NCI-H510A treated with DMSO at 0.1 percent for 48 hours (cell line): ENCODE measurements at places on chromosomes 5 and 9.

DNA sequence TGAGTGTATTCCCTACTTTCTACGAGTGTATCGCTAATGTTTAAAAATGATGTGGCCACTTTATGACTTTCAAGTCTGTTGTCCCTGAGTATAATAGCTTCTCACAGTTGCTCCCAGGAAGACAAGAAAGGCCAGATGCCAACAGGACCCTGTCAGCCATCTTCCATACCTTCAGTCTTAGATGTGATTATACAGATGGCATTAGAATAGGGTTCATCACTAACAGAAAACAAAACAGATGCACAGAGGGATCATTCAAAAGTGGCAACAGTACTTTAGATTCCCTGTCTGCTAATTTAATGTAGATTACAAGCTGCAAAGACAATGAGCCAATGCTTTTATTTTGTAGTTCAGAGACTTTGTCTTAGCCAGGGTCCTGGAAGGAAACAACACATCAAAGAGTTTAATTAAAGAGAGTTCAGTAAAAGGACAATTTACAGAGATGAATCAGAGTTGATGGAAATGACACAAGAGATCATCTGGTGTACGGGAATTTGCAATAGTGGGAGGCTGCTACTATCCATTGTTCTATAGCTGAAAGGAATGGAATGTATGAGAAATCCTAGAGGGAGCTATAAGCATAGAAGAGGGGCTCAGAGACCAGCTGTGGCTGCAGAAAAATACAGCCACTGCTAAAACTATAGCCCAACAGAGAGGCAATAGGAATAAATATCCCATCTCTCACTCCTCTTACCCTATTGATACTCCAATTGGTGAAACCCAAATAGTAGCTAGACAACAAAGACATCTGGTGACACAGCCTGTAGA lies 393.7 kb upstream of the SMC2 start:
- DNase-seq = no peak

GRCh38 chr9:127116957-127117356 lies 5.5 kb downstream of the ANGPTL2 start:
- no peak for DNase-seq

- peak; percentile 70 for DNase-seq
Observed at GRCh38 chr9:71806901-71807307, 38.6 kb upstream of the CEMIP2 start.

- DNase-seq = no peak
Observed at GRCh38 chr9:17045381-17045940, 89.4 kb upstream of the CNTLN start.

- DNase-seq = no peak
Observed at GRCh38 chr5:27472871-27473270, 434.5 kb upstream of the CDH9 start.

DNA sequence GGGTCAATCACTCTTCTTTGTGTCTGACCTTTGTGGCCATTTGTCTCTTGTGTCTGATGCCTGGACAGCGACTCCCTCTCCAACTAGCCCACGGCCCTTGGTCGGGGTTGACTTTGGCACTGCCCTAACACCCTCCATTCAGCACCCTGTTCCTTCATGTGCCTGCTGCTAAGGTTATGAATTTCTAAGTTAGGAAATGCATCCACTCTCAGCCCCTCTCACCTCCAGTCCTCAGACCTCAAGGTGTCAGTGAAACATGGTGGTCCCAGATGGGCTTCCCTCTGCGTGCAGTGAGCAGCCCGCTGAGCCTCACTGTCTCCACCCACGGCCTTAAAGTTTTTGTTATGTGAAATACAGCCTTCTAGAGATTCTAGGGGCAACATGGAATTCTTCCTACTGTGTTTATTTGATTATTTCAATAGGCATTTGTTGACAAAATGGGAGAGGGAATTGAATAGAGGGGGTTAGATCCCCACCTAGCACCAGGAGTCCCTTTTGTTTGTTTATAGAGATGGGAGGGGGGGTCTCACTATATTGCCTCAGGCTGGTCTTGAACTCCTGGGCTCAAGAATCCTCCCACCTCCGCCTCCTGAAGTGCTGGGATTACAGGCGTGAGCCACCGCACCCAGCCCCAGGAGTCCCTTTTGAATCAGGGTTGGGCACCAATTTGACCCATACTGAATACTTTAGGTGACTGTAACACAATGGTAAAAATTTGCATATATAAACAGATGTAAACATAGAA lies 1.6 kb upstream of the GLIPR2 start:
- DNase-seq = no peak

DNA sequence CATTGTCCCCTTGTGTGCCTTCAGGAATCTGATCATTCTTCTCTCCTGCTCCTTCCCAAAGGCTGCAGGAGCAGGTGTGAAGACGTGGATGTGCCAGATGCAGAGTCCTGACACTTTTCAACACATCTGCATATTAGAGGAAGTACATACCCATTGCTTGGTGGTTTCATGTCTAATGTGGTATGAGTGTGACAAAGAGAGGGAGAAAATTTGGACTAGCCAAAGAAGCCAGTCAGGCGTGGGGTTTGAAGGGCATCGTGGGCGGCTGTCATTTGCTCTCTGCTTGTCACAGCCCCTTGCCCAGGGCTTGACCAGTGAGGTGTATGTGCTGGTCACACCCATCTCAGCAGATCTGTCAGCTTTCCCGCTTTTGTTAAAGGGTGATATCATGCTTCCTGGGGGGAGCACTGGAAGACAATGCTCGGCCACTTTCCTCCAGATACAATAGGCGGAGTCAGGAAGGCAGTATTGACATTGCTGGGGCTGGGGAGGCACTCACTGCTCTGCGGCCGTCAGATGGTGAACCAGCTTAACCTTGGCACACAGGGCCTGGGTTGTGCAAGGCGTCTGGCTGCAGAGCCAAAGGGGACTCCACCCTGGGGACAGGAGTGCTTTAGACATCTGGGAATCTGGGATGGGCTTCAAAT lies 8.6 kb downstream of the TEK start:
- peak; percentile 21 for DNase-seq

DNA sequence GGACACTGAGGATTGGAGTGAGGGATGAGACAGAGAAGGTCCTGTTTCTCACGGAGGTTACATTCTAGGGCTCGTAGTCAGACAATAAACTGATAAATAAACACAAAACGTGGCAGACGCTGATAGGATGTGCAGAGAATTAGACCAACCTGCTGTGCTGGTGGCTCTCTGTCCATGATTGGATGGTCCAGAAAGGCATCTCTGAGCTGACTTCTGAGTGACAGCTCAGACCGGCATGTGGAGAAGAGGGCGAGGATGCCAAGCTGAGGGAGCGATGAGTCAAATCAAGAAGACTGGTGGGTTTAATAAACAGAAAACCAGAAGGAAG lies 132.3 kb upstream of the TAF11L2 start:
- DNase-seq = no peak

- no peak for DNase-seq
Observed at GRCh38 chr5:31107091-31107518, 86.4 kb upstream of the CDH6 start.

DNA sequence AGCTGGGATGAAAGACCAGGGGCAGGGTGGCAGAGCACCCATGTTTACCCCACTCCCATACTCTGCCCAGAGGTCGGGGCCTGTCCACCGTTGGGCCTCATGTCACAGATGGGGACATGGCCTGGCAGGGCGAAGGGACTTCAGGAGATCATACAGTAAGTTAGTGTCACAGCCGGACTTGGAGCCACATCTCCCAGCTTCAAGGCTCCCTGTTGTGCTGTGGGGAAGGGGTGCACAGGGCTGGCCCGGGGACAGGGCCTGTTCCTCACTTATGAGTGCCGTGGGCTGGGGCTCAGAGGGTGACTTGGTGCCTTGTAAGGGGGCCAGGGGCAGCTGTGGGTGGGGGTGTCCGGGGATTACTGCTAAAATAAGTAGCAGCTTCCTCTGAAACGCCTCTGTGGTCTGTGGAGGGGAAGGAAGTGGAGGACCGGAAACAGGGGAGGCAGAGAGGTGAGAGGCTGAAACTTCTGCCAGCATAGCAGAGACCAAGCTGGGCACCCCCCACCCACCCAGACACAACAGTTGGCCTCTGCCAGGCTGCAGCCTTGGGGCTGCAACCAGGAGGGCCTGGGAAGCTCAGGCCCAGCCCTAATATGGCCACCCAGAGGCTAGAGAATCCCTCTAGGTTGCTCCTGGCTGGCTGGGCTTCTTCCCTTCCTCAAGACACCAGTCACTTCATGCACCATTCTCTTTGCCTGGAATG lies 41.1 kb upstream of the NEK6 start:
- no peak for DNase-seq

DNA sequence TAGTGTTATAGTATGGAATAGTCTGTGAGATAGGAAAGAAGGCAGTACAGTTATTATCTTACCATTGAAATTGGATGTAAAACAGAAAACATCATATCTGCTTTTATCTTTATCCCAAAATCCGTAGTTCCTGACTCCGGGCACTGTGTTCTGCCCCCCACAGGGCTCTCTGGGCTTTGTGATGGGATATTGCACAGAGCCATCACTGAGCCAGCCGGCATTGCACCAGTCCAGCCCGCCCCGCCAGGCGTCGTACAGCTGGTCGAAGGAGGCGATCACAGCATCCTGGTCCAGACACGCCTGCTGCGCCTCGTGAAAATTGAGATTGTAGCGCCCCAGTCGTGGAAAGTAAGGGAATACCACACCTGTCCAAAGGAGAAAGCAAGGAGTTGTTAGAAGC lies 76.4 kb downstream of the HAPLN1 start:
- DNase-seq = no peak

GRCh38 chr9:76866689-76867088 lies 39.2 kb downstream of the PRUNE2 start:
- DNase-seq = peak; percentile 17

DNA sequence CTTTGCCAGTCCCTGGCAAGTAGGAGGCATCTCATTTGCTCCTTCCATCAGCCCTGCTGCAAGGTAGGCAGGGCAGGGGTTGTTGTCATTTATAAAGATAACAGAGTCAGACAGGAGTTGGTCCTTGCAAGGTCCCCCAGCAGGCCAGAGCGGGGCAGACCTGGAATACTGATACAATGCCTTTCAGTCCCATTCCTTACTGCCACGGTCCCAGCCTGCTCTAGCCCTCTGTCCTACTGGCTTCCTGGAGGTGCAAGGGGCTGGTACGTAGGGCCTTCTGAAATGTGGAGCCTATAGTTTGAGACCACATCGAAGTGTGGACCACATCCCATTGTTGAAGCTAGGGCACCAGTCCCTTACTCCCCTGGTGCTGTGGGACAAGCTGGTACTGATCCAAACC lies 42.8 kb upstream of the PITX1 start:
- no peak for DNase-seq

DNA sequence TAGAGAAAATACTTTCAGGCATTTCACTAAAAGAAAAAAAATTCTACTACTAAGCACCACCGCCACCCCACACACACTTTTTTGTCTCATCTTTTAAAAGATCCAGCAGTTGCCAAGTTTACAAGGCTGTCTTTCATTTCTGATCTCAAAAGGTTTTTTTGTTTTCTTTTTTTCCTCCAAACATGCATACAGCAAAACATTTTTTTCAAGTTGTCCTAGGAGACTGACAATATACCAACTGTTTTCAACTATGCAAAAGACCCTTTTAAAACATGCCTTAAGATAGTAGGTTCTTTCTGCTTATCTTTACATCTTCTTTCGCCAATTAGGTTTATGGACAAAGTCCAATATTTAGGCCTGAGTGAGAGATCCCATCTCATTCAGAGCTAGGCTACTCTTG lies 65.2 kb downstream of the HMHB1 start:
- DNase-seq = no peak

DNA sequence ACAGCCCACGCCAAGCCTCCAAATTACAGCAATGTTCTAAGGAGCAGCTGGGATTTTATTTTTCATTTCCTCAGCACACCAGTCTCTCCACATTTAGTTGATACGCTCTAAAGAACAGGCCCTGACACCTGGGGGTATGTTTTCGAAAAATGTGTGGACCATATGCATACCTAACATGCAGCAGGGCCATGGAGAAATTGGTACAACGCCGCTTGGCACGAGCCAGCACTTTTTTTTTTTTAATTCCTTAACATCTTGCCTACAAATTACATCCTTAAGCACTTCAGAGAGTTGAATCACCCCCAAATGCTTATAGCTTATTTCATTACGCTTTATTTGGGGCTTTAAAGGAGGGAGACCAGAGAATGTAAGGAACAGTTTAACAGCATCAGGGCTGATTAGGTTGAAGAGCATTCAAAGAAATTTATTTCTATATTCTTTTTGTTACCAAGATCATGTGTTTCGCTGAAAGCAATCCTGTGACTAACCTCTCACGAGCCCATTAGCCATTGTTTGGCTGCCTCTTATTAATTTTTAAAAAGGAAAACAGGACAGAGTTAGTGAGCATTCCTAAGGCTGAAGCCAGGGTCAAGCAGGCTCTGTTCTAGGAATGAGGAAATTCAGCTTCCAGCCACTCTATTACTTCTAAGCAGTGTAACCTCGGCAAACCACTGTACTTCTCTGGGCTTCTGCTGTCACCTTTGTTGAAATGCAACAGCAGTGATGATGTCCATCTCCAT lies 173.8 kb downstream of the ACTL7B start:
- DNase-seq = no peak

DNA sequence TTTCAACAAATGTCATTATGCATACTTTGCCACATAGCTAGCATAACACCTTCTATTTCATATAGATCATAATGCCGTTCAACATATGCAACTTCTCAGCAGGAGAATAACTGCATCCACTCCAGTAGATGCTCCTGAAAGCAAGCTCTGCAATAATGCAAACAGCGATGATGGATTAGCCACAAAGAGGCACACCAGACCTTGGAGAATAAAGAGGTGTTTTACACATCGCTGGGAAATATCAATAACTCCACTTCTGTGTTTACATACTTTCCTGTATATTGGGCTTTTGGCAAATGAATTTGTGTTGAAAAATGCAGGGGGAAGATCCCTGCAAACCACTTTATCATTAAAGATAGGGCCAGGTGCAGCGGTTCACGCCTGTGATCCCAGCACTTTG lies 271.5 kb upstream of the PANK3 start:
- DNase-seq = no peak

DNA sequence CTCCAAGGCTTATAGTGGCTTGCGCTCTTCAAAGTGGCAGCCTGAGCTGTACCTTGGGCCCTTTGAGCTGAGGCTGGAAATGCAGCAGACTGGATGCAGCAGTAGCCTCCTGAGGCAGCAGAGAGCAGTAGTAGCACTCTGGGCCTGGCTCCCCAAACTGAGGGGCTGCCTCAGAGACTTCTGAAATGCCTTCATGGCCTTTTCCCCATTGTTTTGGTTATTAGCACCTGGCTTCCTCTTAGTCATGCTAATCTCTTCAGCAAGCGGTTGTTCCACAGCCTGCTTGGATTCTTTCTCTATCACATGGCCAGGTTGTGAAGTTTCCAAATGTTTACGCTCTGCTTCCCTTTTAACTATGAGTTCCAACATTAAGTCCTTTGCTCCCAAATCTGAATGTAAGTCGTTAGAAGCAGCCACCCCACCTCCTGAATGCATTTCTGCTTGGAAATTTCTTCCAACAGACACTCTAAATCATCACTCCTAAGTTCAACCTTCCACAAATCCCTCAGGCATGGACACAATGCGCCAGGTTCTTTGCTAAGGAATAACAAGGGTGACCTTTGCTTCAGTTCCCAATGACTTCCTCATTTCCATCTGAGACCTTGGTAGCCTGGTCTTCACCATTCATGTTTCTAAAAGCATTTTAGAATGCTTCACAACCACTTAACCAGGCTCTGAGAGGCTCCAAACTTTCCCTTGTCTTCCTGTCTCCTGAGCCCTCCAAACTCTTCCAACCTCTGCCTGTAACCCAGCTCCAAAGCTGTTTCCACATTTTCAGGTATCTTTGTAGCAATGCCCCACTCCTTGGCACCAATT lies 145.8 kb downstream of the ZDHHC21 start:
- DNase-seq = no peak
